Stimulated activated CD4-positive, alpha-beta T cell treated with anti-CD3 and anti-CD28 coated beads, Interleukin-4, amount 100 ng/mL, for 4 hours (primary cell): ENCODE measurements at places on chromosomes 11 and 22.

DNA sequence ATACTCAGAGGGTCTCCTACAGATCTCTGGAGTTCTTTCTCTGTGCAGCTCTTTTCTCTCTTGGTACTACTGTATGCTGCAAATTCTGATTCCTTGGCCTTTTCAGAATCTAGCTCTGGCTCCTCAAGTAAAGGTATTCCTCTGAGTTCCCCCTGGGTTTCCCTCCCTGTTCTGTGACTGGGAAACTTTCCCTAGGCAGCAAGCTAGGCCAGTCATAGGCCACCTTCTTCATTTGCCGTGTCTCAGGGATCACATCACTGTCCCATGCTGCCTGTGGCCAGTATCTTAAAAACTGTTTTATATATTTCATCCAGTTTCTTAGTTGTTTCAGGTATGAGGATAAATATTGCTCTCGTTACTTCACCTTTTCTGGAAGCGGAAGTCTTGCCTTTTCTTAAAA is 71.2 kb downstream of the FAM83F start:
- no peak for DNase-seq

DNA sequence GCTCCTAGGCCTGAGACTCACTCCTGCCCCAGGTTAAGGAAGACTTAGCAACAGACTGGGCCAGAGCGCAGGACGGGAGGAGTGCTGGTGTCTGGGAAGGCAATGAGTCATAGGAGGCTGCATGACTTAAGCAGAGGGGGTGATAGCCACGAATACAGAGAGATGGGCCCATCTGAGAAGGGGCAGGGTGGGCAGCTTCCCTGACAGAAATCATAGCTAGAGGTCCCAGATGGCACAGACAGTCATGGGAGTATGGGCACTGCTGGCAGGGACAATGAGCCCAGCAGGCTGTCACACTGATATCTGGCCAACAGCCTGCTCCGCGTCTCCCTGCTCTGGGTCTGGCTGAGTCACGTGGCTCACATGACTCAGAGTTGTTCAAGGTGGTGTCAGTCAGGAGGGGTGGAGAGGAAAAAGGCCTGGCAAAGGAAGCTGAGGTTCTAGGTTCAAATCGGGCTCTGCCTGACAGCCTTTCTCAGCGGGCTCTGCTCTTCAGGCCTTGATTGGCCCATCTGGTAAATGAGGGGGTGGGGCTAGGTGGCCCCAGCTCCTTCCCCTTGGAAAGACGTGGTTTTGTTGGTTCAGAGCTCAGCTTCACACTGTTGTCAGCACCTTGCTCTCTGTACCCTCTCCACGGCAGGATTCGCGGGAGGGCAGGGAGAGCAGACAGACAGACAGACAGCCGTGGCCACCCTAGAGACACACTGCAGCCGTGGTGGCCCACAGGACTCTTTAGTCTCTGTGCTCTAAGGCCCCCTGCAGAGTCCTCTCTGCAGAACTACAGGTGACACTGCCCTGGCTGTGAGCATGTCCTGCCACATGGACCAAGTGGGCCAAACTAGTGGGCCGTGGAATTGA is 47.8 kb downstream of the DBX1 start:
- DNase-seq: no peak

DNA sequence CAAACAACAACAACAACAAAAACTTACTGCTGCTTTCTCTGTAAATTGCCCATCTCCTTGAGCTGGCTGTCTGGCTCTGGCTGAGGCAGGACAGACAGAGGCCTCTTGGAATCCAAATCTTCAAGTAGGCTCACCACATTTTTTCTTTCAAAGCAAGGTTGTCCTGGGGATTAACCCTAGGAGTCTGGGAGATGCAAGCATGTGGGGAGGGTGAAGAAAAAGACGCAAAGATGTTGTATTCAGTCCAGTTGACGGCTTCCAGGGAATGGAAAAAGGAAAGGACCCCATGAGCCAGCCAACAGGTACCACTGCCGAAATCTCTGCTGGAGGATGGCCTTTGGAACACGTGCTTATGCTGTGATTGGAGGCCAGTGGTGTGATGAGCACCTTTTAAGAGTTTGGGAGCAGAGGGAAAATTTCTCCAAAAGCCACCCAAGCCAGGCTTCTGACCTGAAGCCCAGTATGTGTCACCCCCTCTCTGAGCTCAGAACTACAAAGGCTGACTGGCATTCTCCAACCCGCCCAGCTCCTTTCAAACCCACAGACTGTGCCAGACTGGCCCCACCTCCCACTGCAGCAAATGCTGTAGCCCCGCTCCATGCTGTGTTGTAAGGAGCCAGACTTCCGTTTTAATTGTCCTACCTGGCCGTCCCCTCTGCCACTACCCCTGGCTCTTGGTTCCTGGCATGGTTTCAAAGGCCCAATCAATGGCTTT is 10.8 kb downstream of the BLID start:
- no peak for DNase-seq

- peak; percentile 15 for DNase-seq
Measured at GRCh38 chr22:45218976-45219375, 21.7 kb downstream of the KIAA0930 start.

- no peak for DNase-seq
Measured at GRCh38 chr11:112013497-112014164, 11.6 kb upstream of the DLAT start.

GRCh38 chr11:12192794-12193514 is 82.6 kb downstream of the MICAL2 start:
- no peak for DNase-seq

DNA sequence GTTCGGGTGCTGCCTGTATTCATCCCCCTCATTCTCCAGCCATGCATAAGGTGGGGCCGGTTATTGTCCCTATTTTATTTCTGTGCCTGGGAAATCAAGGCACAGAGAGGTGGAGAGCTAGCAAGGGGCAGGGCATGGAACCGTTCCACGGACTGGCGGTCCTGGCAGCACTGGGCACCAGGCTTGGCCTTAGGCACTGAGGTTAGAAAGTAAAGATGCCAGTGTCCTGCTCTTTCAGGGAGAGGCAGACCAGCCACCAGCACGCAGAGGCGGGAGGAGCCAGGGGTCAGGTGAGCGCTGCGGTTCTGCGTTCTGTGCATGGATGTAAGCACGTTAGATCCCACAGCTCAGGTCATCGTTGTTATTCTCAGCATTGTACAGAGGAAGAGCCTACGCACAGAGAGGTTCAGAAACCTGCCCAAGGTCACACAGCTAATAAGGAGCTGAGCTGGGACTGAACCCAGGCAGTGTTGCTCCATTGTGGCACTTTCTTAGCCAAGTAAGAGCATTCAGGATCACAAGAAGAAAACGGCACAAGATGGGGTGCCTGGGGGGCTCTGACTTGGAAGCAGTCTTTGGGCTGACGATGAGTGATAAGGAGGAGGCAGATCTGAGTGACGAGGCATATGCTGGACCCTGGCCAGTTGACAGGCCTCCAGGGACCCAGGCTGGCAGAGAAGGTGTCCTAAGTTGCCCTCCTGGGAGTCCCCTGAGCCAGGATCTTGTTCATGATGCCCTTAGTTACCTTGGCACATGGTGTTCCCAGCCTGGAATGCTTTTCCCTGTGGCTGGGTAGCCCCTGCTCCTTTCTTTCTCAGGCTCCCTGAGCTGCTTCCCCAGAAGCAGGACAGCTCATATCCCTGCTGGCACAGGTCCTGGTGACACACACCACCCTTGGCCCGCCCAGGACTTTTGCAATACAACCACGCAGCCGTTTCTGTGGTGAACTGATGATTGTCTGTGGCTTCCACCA is 41.1 kb downstream of the OSBPL5 start:
- DNase-seq: no peak

GRCh38 chr22:25494774-25495173 is 69.7 kb upstream of the GRK3 start:
- no peak for DNase-seq

DNA sequence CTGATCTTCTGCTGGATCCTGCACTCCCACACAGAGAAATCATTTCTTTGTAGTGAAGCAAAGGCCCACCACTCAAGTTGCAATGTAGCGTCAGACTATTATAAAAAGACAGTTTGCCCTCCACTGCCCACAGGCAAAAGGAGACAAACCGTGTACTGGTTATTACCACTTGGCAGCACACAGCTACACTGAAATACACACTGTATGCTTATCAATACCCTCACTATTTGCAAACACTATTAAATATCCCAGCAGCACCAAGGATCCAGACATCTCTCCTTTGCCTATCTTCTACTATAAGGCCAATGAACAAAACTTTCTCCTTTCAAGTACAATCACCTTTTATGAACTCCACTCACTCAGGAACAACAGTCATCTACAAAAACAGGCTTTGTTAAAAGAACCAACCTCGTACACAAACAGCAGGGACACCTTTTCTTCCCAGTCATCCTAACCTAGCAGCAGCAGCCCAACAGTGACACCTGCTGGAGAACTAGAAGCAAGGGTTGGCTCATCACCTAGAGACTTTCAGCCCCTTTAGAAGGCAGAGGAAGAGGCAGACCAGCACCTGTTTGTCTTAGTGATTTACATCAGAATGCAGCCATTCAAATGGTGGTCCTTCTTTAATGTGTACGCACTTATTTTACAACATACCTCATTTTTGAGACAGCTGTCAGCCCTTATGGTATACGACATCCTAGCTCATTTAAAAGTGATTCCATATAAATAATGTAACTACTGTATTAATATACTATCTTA is 56.1 kb downstream of the AMBRA1 start:
- peak; percentile 51 for DNase-seq

- DNase-seq: no peak
Measured at GRCh38 chr22:27576815-27577573, 224.6 kb downstream of the MN1 start.

- peak; percentile 47 for DNase-seq
Measured at GRCh38 chr11:128632141-128632791, 44.9 kb upstream of the ETS1 start.

GRCh38 chr11:88402192-88402715 is 64.7 kb upstream of the CTSC start:
- DNase-seq: no peak

DNA sequence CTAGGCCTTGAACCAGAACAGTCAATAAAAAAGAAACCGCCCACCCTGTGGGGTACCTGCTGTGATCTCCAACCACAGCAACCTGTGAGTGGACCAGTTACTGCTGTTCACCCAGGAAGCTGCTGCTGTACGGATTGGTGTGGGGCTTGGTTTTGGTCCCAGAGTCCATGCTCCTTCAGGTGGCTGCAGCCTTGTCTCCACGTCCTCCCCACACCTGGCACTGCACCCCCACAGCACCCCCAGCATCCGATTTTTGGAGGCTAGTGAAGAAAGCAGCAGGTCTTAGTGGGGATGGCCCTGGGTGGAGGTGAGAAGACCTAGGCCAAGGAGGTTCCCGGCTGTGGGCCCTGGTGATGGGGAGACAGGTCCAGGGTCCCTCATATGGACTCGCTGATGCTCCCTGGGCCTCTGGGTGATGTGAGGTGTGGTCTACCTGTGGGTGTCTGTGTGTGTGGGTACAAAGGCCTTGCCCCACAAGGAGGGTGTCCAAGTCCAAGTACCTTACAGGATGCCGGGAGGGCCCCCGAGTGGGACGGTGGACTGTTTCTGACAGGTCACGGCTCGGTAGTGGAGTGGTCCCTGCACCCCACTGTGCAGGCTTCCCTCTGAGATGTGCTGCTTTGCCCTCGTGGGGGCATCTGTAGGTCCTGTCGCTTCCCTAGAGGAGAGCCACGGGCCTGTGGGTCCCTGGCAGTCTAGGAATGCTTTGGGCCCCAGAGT is 283.4 kb downstream of the TBC1D22A start:
- no peak for DNase-seq

DNA sequence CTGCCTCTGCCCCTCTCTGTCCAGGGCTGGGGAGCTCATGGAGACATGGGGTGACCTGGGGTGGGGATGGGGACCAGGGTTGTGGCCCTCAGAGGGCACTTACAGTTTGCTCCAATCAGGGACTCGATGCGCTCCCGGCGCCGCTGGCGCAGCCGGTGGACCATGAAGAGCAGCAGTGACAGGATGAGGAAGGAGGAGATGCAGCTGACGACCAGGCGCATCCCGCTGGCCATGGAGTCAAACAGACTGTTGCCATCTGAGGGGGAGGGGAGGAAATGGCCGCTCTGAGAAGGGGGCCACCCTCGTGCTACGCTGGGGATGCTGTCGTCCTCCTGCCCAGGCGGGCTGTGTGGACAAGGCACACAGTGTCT is 80.5 kb downstream of the DGCR2 start:
- no peak for DNase-seq

DNA sequence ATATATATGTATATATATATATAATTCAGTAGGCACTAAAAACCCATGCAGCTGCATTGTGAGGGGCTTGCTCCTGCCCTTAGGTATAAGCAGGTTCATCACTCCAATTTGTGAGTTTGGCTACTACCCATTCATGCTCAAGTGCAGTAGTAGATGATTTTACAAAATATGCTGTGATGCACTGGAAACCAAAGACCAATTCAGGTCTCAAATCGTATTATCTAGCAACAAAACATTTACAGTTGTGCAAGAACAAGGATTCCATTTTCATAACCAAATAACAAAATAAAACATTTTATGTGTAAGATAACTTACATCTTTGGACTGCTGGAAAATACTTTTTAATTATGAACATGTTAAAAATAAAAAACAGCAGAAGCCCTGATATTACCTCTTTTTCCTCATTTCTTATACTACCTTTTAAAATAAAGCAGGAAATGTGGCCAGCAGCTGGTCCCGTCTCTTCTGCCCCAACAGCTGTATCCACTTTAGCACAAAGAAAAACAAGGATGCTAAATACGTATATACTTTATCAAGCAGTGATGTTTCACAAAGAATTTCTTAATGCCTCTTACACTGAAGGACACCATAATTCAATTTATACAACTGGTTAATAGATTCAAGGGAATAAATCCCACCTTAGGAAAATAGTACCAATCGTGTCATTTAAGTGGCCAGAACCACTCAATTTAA is 2.8 kb downstream of the CREBZF start:
- DNase-seq: no peak

DNA sequence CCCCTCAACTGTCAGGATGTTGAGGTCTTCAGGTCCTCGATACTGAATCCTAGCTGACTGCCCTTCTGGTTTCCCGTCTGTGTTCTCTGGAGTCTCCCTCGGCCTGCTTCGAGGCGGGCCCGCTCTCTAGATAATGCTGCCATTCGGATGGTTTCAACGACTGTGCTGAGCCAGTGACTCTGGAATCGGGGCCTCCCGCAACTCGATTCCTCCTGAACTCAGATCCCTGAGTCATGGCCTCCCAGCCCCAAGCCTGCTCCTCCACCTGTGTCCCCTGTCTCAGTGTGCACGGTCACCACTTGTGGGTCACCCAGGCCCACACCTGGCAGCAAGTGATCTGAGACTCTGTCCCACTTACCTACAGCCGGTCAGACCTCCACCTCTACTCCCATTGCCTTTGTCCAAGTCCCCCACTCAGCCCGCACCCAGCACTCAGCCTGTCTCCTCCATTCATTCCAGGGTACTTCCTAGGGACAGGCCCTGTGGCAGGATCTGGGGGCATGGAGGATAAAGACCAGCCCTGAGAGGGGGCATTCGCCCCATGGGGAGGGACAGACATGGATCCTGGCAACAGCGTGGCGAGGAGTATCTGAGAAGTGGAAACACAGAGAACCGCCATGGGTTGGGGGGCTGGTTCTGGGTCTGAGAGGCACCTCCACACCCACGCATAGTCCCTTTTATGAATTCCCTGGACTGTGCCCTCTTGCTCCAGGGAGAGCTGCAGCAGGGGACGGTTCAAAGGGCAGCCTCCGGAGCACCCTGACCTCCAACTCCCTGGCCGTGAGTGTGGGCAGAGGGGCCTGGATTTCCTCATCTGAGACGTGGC is 14.3 kb downstream of the MPST start:
- no peak for DNase-seq

DNA sequence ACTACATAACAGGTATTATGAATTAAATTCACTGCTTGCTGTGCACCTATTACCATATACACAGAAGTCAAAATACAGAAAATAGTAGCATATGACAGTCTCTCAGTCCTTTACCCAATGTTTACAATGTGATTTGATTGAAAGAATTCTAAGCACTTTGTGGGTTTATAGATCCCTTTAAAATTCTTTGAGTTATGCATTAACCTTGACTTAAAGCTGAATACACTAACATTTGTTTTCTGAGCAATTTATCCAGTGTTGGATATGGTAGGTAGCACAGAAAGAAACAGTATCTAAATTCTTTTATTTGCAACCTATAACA is 230.8 kb upstream of the DDI1 start:
- no peak for DNase-seq
